ENCODE measurements at places on chromosomes 16 and 17. TPM values are rescaled to one million over a fixed set of nuclear protein-coding genes. Genes with fewer than 3 reads are reported as not detected.

- no peak for DNase-seq
These were observed 76.2 kb upstream of the CDC42EP4 start for GRCh38 chr17:73387746-73388577.

- no peak for DNase-seq
These were observed 9.6 kb downstream of the MARVELD3 start for GRCh38 chr16:71635632-71636031.

- no peak for DNase-seq
These were observed 6.1 kb upstream of the EIF4A3 start for GRCh38 chr17:80153004-80153403.

GRCh38 chr17:8320990-8321389 lies 10.9 kb downstream of the ARHGEF15 start:
- no peak for DNase-seq

Gene USP7
- 55.3 TPM for total RNA-seq

Gene RTN4RL1
- total RNA-seq: 11.5 TPM

Measured in ascending aorta (tissue), 2 donors.